Head of caudate nucleus (tissue), 42 donors: ENCODE measurements at places on chromosomes 1 and 21.

- DNase-seq: no peak
Measured at GRCh38 chr1:22896184-22896583, 76.5 kb downstream of the LACTBL1 start.

DNA sequence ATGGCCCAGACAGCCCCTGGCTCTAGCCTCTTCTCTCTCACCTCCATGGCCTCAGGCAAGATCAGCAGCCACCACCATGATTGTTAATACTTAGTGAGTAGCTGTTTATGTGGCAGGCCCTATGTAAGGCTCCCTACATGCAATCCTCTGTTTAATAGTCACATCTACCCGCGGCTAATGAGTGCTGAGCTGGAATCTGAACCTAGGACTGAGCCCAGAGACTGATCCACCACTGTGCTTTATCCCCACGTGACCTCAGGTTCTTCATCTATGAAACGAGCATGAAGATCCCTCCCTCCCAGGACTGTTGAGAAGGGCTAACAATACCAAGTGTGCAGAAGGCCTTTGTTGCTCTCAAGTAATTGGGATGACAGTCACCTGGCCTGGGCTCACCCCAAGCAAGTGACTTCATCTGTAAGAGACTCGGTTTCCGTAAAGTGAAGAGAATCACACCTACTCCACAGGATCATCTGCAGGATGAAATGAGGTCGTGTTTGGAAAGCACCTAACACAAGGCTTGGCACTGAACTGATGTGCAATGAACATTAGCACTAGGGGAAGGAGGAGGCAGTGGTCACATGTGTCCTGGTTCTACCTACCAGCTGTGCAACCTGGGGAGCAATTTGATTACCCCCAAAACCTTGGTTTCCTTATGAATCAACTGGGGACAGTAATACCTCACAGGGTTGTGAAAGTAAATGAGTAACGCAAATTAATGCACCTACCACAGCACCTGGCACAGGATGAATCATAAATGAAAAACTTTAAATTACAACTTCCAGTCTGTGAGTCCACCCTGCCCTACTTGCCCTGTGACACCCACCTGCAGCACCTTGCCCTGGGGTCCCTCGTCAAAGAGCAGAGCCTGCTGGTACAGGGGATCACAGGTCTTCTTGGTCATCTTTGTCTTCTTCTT is 37.2 kb downstream of the RIMS3 start:
- no peak for DNase-seq

DNA sequence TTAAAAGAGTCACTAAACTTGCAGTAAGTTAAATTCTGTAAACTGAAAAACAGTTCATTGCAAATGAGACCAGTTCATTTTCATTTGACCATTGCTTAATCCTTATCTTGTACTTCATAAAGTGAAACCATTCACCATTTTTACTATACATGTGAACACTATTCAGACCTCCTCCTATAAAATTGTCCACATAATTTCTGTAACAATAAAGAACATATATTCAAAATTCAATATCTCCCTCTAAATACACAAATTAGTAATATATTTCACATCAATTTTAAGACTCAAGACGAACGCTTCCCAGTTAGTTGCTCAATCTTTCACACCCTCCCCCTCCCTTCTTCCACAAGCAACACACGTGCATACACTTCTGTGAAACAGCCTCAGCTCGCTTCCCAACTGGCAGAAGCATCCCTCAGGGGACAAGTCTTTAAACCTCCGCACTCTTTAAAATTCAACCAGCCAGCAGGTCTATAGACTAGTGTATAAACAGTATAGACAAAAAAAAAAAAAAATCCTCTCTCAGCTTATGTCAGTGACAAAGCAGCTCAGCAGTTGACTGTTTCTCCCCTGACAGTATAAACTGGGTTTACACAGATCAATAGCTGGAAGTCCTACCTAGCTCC is 99.6 kb downstream of the DENND1B start:
- peak; percentile 8 for DNase-seq

DNA sequence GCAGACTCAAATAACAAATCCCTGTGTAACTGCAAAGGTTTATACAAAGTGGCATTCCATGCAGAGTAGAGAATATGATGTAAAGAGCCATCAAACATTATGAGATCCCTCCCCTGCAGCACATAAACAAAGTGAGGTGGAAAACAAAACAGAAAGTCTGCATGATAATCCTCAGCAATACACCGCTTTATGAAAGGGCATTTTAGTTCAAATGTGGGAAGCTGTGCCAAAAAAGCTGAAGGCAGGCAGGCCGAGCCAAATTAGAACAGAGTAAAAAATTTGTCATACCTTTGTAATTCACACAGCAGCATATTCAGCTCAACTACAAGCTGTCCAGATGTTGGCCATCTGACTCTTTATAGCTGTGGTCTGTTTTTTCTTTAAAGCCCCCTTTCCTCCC is 113.5 kb downstream of the LHX9 start:
- DNase-seq: no peak

GRCh38 chr1:106406114-106406513 is 650.4 kb upstream of the PRMT6 start:
- DNase-seq: no peak

- no peak for DNase-seq
Measured at GRCh38 chr1:3290915-3291314, 163.6 kb upstream of the ARHGEF16 start.

DNA sequence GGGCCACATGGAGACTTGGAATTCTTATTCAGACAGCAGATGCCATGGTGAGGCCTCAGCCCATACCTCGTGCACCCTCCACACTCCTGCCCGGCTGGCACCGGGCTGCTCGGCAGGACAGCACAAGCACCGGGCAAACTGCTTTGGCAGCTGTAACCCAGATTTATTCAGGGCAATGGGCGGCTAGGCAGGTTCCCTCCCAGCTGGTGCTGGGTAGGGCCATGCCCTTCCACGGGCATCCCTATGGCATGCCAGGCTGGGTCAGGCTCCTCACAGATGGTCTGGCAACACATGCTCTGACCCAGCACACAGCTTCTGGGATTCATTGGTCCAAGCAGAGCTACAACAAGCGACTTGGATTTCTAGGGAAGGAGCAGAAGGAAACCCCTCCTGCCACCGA is 53.4 kb downstream of the ATP1A1 start:
- peak; percentile 23 for DNase-seq

DNA sequence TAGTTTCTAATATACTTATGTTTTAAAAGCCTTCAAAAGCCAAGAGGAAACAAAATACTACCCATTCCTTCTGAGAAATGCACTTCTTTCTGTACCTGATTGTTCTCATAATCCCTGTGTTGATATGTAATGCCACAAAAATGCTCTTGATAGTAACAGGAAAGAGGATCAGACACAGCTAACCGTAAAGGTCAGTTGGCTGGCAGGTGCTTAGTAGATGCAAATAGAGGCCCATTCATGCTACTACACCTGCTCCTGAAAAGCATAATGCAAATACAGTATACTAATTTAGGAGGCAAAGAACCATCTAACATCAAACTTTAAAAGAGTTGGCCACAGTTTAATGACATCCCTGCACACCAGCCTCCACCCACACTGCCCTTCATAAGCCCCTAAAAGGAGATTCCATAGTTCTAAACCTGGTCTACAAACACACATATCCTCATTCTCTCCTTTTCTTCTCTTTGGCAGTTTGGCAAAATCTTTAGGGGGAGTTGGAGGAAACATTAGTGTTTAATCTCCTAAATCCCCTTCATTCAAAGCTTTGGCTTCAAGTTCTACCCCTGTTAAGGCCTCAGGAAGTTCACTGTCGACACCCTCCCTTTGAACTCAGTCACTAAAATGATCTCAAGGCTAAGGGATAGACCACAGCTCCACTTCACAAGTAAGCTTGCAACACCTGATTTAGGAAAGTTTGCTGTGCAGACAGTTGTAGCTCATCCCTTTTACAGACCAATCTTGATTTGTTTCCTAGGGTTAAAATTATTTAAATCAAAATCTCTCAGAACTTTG is 2.9 kb upstream of the CD46 start:
- DNase-seq: no peak

DNA sequence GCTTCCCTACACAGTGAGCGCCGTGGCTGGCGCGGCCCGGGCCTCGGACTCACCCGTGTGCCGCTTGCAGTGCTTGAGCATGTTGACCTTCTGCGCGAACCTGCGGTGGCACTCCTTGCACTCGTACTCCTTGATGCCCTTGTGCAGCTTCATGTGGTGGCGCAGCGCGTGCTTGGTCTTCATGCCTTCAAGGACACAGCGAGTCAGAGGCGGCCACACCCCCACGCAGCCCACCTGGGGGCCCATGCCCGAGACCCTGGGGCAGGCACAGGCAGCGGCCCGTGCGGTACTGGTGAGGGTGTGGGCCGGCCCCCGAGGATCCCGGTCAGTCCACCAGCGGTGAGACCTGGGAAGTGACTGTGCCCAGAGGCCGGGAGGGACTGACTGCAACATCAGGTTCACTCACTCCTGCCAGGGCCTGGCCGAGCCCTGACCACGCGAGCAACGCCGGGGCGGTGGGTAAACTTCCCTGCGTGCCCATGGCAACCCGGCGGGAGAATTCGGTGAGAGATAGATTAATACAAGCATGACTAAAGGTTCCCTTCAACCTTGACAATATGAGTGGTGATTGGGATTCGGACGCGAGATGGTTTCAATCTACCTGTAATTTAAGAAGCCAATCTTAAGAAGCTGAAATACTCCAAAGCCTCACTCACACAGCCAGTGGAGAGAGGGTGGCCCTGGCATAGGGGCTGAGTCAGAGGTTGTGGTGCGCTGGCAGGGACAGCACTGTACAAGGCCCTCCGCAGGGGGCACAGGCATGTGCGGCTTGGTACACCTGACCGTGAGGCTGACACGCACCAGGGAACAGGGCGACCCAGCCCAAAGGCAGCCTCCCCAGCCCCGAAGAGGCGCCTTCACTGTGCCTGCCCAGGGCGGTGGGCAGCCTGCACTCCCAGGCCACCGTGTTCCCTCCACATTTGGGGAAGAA is 49.1 kb upstream of the RIPK4 start:
- no peak for DNase-seq

DNA sequence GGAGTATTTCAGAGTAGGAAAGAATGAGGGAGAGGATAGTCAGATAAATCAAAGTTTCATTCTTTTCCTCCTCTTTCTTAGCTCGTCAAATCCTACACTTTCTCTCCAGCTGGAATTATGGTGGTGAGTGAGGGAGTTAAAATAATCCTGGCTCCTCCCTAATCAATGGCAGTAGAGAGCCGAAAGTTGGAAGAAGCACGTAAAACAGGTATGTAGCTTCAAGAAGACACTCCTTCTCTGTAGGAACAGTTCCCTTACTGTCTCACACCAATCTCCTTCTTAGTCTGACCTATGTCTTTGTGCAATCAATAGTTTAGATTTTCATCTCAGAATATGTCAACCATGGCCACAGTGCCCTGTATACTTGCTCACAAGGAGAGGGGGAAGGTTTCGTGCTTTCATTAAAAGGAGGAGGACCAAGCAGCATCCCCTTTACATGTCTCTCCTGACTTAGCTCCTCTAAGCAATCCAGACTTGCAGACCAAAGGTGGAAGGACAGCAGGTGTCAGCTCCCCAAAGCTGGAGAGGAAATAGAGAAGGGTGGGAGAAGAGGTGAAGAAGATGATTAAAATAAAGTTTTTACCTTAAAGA is 878 bp downstream of the MINDY1 start:
- no peak for DNase-seq

DNA sequence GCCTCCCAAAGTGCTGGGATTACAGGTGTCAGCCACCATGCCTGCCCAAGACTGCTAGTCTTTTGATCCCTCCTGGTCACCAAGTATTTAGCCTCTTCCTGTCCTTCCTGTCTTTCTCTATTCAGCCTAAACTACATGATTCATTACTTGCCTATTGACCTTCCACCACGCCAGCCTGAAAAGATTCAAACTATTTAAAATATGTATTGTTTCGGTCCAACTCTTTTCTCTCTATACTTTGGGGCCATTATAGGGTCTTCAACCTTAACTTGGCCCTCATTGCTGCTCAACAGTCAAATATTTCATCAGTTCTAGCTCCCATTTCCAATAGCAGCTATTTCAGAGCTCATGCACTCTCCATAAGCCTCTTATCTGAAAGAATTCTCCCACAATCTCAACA is 153.0 kb downstream of the TNFSF18 start:
- DNase-seq: no peak

GRCh38 chr1:174405219-174405618 is 42.5 kb upstream of the GPR52 start:
- no peak for DNase-seq

- DNase-seq: no peak
Measured at GRCh38 chr1:215958841-215959240, 391.7 kb downstream of the KCTD3 start.

DNA sequence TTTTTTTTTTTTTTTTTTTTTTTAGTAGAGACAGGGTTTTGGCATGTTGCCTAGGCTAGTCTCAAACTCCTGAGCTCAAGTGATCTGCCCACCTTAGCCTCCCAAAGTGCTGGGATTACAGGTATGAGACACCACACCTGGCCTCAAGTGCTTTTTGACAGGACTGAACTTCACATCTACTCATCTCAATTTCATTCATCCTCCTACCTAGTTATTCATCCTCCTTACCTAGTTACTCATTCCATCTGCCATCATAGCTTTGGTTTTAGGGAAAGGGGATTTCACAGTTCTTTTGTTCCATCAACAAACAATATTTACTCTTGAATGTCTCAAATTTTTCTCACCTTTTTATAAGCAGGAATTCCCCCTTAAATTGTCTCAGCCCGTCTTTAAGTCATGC is 38.6 kb upstream of the RALGPS2 start:
- DNase-seq: no peak

GRCh38 chr1:201618905-201619304 is 80.0 kb downstream of the NAV1 start:
- DNase-seq: no peak

- peak; percentile 16 for DNase-seq
Measured at GRCh38 chr1:99003581-99004253, 944 bp downstream of the PLPPR5 start.

DNA sequence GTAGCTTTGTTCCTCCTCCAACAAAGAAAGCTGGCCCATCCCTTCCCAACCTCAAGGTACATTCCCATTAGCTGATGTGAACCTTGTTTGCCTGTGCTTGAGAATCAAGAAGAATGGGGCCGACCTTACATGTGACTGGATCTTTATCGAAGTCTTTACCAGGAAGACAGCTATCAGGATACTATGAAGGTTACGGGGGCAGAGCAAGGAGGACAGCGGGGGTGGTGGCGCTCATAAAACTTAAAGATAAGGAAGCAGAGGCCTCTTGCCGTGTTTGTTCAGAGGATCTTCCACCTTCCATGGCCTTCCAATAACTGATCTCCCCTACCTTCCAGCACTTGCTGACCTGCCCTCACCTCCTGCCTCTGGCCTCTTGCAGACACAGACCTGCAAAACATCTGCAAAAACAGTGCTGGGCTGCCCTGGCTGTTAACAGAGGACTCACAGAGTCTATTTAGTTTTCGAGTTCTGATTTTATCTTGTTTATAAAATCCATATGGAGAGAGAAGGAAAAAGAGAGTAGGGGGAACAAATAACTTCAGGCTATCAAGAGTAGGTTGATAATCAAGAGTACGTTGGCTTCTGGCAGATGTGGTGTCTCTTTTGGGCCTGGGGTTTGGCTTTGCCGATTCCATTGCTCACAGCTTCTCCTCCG is 198.0 kb downstream of the HUNK start:
- no peak for DNase-seq

- DNase-seq: no peak
Measured at GRCh38 chr1:233459968-233460367, 132.4 kb downstream of the MAP3K21 start.
